ENCODE measurements at places on chromosomes 7 and 10.

GRCh38 chr7:92762851-92763250, 73.5 kb downstream of the CDK6 start:
- DNase-seq, result no peak

DNA sequence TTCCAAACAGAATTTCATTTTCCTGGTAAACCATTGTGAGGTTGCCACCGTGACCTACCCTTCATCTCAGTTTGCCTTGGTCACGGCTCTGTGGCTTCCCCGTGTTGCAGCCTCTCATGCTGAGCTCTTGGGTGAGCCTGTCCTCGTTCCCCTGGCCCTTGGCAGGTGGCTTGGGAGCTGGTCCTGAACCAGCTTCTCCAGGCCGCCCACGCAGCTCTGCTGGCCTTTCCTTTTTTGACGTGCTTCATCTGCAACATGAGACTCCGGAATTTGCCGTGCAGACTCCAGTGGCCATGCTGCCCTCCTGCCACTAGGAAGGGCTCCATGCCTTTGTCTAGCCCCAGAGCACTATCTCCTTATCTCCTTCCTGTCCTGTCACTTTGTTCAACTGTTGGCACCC, 93.0 kb upstream of the NPS start:
- no peak for DNase-seq

- DNase-seq, result peak; percentile 19
Observed at GRCh38 chr10:122207596-122207995, 63.5 kb upstream of the BTBD16 start.

DNA sequence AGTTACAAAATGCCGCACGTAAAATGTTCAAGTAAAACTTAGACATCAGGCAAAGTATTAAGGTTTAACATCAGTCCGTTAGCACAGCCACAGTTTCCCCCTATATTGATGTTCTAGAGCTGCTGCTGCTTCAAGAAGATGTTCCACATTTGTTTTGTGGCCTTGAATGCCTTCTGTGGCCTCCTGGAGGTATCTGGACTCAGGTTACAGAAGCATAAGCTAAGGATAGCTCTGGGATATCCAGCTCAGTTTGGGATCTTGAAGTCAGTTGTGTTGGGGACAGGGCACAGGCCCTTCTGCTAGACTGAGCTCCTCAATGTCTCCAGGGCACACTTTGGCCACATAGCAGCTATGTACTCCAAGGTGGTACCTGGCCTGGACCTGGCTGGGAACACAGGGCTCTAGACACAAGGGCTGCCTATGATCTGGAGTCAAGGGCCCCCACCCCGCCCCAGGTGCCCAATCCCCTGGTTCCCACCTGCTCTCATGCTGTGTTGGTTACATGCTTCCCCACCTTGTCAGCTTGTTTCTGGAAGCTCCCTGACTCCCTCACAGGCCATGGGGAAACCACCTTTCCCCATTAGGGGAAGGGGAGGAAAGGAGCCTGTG, 4.7 kb downstream of the PYROXD2 start:
- no peak for DNase-seq

DNA sequence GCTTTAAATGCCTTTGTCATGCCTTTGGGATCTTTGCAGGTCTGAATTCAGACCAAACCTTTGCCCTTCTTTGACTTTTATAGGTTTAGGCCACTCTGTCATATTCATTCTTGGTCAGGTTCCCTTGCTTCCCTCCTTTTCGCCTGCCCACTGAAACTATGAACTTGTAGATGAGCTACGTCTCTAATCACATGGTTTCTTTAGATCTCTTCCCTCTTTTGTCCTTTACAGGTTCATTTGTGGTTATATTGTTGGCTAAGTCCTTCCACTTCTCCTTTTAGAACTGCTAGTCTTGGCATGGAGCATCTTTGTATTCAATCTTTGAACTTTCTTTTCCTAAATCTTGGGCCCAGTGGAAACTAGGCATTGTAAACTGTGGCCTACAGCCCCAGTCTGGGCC, 104.0 kb upstream of the ZEB1 start:
- no peak for DNase-seq

DNA sequence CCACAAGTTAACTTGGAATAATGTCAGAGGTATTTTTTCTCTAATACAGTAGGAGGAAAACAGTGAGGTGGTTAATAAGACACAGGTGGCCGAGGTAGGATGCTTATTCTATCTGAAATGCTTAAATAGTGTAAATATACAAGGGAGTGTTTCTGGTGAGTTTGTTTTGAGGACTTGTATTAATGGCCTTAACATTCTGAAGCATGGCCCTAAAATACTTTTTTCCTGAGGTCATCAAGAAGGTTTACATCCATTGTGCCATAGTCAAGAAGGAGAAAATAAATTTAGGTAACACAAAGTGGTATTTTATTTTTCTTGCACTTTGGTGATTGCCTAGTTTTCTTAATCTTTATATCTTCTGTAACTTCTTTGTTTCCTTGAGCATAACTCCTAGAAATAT, 18.8 kb downstream of the GNAI1 start:
- no peak for DNase-seq

GRCh38 chr7:20785157-20786048, 1.3 kb downstream of the SP8 start:
- DNase-seq, result no peak

GRCh38 chr7:47442605-47442865, 139.4 kb downstream of the TNS3 start:
- no peak for DNase-seq

DNA sequence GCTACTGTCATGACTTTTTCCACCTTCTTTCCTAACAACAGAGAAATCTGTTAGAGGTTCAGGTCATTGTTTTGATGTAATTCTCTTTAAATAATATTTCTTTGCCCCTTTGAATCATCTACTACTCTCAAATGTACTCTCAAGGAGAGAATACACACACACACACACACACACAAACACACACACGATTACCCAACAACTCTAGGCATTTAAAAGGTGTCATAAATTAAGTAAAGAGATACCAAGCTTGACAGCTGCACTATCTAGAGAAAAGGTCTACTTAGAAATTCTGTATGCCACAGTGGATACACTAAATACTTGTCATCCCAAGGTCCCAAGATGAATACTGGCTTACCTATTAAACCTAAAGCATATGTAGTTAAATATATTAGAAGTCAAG, 4.8 kb downstream of the PANK1 start:
- DNase-seq, result no peak

GRCh38 chr7:157001920-157002818, 8.3 kb downstream of the MNX1 start:
- DNase-seq, result no peak

DNA sequence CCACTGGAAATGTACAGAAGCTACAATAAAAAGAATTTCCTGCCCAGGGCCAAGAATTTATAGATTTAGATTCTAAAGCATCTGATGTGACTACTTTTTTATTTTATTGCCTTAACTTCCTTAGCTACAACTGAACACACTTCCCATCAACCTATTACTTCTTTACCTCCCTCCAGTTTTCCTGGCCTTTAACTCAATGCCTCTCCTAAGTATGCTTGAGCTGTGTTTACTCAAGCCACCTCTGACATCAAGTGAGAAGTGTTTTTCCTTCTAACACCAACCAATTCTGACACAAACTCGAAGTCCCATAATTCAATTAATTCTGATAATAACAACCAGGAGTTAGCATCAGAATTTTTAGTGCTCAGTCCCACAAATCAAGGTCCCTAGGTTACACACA, 170.0 kb downstream of the IMMP2L start:
- no peak for DNase-seq

GRCh38 chr10:80760914-80761371, 223.2 kb downstream of the SH2D4B start:
- DNase-seq, result no peak

DNA sequence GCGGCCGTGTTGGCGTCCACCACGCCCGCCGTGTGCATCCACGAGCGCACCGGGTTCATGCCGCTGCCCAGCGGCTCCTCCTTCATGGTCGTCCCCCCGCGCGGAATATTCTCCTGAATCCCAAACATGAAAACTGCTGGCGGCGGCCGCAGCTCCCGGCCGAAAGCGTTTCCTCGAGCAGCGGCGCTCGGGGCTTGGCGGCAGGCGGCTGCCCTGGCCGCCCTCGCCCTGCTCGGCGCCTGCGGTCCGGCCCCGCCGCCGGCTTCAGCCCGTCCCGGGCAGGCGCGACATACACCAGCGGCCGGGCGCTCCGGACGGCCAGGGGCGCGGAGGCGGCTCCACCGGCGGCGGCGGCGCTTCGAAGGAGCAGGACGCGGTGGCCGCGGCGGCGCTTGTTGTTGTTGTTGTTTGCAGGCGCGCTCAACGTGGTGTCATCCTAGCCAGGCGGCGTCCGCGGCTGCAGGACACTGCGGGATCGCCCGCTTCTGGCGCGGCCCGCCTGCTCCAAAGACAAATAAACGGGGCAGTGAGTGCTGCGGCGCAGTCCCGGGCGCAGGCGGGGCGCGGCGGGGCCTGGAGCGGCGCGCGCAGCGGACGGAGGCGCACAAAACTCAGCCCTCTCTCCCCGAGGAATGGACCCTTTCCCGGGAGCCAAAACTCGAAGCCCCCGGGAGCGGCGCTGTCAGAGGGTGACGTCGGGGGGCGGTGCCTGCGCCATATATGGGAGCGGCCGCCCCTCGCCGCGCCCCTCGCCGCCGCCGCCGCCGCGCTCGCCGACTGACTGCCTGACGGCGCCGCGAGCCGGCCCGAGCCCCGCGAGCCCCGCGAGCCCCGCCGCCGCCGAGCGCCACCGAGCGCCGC, at the start of gene EBF3:
EBF3 (minus strand) TSS at position 634 of the 861 bp plus-strand sequence; CDS start at position 128, 506 bp downstream.
- no peak for DNase-seq

DNA sequence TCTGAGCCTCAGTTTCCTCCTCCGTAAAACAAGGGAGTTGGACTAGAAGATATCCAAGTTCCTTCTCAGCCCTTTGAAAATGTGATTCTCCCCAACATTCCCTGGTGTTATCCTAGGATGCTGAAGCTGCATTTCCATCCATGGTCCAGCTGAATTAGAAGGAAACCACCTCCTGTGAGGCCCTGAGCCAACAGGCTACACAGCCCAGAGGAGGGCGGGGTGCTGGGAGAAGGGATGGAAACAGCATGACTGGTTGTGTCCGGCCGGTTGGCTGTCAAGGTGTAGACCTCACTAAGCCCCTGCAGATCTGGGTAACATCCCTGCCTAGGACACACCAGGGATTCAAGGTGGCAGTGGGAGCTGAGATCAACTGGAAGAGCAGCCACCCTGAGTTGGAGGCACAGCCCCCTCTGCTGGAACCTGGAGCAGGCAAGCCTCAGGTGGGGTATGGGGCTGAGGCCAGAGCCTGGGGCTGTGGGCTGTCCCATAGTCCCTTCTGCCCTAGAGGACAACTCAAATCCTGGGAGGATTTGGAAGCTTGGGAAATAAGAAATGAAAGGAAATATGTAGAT, 72.0 kb downstream of the PAX2 start:
- DNase-seq, result no peak

DNA sequence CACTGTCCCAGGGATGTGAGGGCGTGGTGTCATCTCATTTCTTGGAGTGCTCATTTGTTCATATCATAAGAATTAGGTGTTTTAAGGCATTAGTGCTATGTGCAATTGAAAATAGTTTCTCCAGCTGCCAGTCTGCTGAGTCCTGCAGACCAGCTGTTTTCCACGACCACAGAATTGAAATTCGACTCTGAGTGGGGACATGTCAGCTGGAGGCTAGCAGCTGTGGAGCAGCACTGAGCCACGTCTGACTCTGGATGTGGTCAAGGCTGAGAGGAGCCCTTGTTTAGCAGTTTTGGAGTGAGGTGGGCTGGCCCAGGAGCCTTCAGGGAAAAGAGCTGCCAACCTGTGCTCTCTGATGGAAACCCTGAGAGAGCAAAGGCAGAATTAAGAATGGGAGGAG, 156.3 kb upstream of the GRB10 start:
- no peak for DNase-seq

- DNase-seq, result no peak
Observed at GRCh38 chr7:75596727-75597614, 104.9 kb downstream of the SPDYE5 start.
